ENCODE measurements at places on chromosomes 4 and X.

- no peak for DNase-seq
These were observed 44.1 kb upstream of the INTS6L start for GRCh38 chrX:135476378-135476777.

DNA sequence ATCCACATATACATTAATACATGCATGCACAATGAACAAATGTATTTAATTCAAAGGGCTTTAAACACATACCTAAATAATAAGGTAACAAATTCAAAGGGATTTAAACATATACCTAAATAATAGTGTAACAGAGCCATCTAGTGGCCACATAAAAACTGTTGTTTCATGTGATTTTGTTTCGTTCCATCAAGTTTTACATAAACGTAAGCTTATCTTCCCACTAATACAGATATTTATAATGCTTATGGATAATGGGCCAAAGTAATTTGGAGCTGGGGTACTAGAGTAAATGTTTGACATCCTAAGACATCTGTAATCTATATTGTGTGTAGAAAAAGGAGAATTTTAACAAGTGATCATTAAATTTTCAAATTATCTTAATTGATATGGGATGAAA is 82.3 kb downstream of the PRSS12 start:
- peak; percentile 67 for DNase-seq

GRCh38 chr4:26272654-26273615 is 47.9 kb upstream of the RBPJ start:
- DNase-seq: peak; percentile 91

- DNase-seq: peak; percentile 16
These were observed 74.0 kb downstream of the ATG4A start for GRCh38 chrX:108165383-108166111.

DNA sequence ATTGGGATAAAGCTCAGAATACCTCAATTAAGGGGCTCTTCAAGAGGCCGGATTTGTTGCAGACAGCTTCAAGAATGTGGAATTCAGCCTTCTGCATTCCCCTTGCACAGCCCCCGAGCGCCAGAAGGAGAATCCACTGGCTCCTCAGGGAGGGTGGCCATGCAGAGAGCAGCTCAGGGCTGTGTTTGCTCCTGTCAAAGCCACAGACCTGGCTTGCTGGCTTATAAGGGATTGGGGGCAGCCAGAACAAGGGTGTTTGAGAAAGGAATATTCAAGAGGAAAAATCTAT is 36.8 kb downstream of the ING2 start:
- no peak for DNase-seq

DNA sequence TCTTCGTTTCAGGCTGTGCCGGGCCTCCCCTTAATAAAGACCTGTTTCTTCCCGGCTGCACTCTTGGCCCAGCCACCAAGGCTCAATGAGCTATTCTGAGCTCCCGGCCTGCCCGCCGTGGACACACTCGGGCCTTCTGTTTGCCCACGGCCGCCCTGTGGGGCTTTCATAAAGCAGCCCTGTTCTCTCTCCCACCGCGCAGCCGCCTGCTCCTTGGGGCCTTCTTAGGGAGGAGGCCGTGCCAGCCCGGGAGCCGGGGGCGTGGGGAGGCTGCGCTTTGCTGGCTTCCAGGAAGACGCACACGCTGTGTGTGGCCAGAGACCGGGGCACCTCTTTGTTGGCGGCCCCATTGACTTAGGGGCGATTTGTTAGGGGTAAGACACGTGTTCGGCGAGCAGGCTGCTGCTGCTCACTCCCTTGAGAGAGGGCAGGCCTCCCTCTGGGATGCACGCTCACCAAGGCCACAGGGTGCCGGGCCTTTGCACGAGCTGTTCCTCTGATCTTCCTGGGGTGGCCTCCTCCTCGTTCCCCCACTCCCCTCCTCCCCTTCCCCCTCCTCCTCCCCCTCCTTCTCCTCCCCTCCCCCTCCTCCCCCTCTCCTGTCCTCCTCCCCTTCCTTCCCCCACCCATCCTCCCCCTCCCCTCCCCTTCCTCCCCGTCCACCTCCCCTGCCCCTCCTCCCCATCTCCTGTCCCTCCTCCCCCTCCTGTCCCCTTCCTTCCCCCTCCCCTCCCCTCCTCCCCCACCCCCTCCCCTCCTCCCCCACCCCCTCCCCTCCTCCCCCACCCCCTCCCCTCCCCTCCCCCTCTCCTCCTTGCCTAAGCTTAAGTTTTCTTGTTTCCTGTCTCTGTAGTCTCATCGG is 11.3 kb downstream of the BLOC1S4 start:
- peak; percentile 89 for DNase-seq

GRCh38 chrX:7202206-7202605 is 54.3 kb upstream of the PUDP start:
- no peak for DNase-seq

- DNase-seq: no peak
These were observed 12.0 kb upstream of the LRAT start for GRCh38 chr4:154731756-154732155.

DNA sequence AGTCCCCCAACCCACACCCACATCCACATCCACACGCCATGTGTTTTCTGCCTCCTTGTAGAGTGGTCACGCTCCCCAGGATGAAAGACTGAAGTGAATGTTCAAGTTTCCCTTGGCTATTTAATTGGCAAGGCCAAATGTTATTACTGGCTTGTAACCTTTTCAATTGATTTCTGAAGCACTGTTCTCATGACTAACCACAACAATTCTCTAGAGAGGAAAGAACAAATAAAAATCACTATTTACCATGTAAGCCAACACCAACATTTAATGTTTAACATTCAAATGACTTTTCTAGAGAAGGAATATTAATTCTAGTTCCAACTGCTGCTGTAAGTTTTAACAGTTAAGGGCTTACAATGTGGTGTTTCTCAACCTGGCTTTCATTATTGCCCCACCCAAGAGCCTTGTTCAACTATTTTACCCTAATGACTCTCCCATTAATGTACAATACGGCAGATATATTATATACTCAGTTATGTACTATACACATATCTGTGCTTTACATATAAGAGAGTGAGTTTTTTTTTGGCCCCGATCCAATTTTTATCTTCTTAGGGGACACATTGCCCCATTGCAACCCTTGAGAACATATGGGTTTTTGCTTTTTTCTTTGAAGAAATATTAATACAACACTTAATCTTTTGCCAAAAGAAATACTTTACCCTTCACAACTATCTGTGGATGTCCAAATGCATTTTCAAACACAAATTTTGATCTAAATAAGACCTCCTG is 46.5 kb downstream of the RELL1 start:
- no peak for DNase-seq

DNA sequence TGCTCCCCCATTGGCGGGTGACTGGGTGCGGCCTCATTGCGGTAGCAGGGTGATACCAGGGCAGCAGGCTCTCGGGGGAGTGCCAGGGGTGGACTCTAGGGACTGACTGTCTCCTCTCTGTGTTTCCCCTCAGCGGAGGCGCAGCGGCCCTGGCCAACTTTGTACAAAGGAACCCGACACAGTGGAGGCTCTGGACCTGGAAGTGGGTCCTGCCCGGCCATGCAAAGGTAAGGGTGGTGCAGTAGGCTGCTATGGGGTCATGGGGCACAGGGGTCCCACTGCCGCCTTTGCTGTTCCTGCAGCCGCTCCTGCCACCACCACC is 16.3 kb downstream of the SULT1B1 start:
- DNase-seq: no peak

All from NB4 (cell line).